ENCODE measurements at places on chromosomes 7 and 10.

GRCh38 chr7:157006205-157006747 is 4.2 kb downstream of the MNX1 start:
- no peak for DNase-seq

GRCh38 chr7:157818701-157819454 is 482.1 kb downstream of the DNAJB6 start:
- no peak for DNase-seq

- no peak for DNase-seq
These were observed 938.7 kb upstream of the PHF14 start for GRCh38 chr7:10034843-10035556.

GRCh38 chr10:117222976-117223692 is 17.8 kb upstream of the SLC18A2 start:
- no peak for DNase-seq

GRCh38 chr10:128664729-128665128 is 538.5 kb upstream of the MKI67 start:
- DNase-seq = no peak

DNA sequence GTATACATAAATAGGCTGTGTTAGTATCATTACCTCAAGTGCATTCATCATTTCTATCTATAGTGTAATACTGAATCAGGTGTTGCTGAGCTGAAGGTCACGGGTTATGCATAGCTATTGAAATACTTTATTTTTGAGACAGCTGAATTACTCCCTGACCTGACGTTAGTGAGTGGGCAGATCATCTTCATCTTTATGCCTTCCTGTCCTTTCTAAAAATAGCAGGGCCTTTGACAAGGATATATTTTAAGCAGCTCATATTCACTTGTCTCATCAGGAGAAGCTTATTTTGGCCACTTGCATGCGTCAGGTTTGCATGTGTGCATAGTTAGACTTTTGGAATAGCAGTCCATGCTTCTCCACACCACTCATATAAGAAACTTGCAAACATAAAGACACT is 63.6 kb upstream of the DKK1 start:
- DNase-seq = no peak

DNA sequence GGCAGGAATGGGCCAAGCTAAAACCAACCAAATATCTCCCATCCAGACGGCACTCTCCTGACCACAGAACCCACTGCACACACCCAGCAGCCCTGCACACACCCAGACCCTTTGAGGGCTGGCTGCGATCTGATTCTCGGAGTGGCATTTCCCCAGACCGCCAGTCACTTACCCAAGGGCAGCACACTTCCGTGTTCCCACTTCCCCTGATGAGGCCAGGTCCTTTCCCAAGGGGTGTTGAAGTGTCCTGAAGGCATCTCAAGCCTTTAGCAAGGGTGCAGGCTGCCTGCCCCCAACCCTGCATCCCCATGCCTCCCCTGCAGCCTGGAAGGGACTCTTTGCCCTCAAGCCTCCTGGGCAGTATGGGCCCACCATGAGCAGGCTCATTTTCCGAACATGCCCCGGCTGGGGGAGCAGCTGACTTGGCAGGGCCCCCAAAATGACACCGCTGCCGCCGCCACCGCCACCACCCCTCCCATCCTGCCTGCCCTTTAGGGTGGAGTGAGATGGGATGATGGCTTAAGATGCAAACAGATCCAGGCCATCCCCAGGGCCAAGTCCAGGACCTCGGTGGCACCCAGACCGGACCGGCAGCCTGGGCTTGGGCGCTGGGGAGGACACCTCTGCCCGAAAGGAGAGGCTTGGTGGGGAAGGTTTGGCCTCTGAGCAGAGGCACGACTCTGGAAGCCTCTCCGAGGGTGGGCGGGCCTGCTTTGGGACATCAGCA is 159.8 kb downstream of the NRF1 start:
- DNase-seq = no peak

DNA sequence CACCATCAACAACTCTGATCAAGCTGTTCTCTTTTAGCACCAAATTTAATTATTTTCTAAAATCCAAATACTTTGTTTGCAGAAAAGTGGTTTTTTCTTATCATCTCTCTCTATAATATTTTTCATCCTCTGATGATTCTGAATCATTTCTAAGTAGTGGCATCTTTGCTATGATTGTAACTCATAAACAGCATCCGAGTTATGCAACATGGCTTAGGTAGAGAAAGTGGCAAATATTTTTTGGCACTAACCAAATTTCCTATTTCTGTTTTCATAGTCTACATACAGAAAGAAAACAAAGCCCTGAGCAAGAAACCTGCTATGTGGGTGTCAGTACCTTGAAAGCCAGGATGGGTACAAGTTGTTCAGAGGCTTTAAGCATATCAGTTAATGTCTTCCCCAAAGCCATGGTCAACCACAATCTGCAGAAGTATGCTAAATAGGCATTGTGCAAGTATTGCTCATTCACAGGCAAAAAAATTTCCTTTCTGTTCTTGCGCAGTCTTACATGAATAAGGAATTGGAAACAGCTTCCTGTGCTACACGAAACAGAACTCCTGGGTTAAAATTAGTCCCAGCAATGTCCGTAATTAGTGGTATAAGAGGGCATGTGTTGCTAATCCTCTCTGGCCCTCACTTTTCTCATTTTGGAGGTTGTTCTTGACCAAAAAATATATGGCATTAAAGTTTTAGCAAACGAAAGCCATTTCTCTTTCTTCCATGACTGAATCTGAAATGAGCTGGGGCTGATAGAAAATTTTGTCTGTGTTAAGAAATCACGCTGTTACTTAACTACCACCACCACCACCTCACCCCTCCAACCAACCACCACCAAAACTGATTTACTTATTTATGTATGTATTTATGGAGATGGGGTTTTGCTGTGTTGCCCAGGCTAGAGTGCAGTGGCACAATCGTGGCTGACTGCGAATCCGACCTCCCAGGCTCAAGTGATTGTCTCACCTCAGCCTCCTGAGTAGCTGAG is 325.6 kb upstream of the MAGI2 start:
- DNase-seq = no peak

DNA sequence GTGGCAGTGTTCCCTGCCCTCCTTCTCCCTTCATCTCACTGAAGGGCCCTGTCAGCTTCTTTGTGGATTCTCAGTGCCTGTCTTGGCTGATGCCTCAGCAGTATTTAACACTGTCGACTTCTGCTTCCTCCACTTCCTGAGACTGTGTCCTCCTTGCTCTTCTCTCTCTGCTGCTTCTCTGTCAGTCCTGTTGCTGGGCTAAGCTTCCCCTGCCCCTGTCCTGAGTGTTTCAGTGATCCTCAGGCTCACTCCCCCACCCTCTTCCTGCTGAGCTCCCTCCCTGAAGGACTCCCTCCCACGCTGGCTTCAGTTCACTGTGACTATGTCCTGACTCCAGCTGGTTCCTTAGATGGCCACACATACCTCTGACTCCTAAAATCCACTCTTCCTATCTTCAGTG is 64.9 kb downstream of the CREM start:
- DNase-seq = no peak

GRCh38 chr10:31319602-31320549 is 860 bp downstream of the ZEB1 start:
- DNase-seq = peak; percentile 50

GRCh38 chr10:96395931-96396877 is 37.4 kb upstream of the OPALIN start:
- DNase-seq = peak; percentile 39

- no peak for DNase-seq
These were observed 146.3 kb downstream of the SKIDA1 start for GRCh38 chr10:21379143-21379542.

- DNase-seq = no peak
These were observed 65.2 kb upstream of the PDGFA start for GRCh38 chr7:584820-585219.

GRCh38 chr10:11058965-11059364 is 41.3 kb downstream of the CELF2 start:
- no peak for DNase-seq

DNA sequence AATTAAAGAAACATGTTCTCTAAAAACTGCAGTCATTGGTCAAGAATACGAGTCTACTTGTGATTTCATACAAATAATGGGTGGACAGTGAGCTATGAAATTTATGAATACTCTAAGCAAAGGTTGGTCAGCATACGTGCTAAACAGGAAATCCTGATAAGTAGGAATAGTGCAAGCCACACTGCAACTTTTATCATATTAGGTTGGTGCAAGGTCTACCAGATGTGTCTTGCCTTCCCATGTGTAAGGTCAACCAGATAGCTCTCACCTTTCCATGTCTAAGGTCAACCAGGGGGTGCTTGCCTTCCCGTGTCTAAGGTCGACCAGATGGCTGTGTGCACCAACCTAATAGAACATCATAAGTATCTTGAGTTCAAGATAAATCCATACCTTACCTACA is 2.0 kb upstream of the ITGB1 start:
- no peak for DNase-seq

GRCh38 chr7:21948364-21948763 is 2.7 kb upstream of the CDCA7L start:
- DNase-seq = no peak

- no peak for DNase-seq
These were observed 22.4 kb upstream of the SEMA3C start for GRCh38 chr7:80941208-80941758.

DNA sequence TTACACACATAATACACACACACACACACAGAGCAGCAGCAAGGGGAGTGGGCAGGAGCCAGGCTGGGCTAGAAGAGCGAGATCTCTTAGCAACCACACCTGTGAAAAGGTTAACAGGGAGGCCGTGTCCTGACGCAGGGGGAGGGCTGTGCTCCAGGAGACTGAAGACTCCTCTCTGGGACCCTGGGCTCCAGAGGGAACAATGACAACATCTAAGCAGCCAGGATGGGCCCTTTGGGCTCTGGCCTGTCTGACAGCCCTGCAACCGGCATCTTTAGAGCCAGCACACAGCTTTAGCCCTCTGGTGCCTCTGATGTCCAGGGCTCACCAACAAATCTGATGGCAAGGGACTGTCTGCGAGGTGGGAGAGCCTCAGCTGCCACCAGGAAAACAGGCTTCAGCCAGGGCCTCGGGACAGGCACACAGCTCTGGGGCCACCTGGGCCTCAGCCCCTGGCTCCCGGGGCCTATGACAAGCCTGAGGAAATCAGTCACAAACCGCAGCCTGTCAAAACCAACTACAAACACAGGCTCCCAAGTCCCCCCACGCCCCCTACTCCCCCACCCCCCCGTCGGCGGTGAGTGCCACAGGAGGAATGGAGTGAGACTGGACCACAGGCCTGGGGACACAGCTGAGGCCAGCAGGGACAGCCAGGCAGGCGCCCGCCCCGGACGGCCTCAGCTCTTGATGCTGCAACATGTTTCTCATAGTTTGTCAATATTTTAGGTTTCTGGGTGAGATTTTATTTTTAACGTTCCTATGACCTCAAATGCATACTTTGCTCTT is 102.8 kb downstream of the TNS3 start:
- DNase-seq = no peak

- DNase-seq = no peak
These were observed 14.8 kb upstream of the GLCCI1 start for GRCh38 chr7:7953806-7954205.
